ENCODE measurements at places on chromosomes 4 and X. TPM values are rescaled to one million over a fixed set of nuclear protein-coding genes. Genes with fewer than 3 reads are reported as not detected.

TCEAL3 gene
- 17.7 TPM for total RNA-seq

EGFL6 gene
- not detected for total RNA-seq

CLDN2 gene
- total RNA-seq: not detected

SUPT20HL1 gene
- total RNA-seq: 0.17 TPM

ARR3 gene
- total RNA-seq: not detected

RASL11B gene
- total RNA-seq: 0.66 TPM

CENPVL2 gene
- total RNA-seq: not detected

BEND2 gene
- not detected for total RNA-seq

NKAP gene
- total RNA-seq: 4.8 TPM

SRPX gene
- total RNA-seq: 291 TPM

CXCL6 gene
- 3.5 TPM for total RNA-seq

GRIA3 gene
- total RNA-seq: 3.3 TPM

Data from smooth muscle cell of trachea (primary cell).